Adrenal gland (tissue), 19 donors: ENCODE measurements at places on chromosomes 7 and 10.

DNA sequence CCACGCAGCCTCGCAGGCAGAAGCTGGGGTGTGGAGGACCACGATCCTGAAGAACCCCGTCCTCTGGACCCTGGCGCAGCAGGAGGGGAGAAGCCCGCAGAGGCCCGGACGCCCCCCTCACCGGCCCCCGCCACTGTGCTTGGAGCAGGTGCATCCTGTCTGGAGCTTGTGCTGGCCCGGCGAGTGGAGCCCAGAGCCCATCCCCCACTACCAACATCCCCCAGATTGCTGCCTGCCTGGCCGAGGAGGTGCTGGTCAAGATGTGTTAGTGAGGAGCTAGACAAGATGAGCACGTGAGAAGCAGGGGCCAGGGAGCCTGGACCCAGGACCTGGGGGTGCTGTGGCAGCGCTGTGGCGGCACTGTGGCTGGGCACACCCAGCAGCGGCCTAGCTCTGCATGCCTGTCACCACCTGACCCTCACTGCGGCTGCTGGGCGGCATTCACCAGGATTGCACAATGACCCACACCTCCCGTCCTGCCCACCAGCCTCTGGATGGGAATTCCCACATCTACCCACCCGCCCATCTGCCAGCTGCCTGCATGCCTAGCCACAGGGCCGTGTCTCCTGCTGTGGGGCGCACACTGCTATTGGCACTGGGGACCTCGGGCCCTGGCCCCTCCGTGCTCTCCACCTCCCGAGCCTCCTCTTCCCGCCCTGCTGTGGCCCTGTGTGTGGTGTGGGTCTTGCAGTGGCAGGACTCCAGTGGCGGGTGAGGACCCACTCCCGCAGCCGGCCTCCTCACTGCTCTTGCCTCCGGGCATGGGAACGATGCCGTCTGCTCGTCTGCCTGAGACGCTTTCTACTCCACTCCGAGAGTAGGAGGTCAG, 11.8 kb downstream of the GPR146 start:
- no peak for DNase-seq

GRCh38 chr10:51915031-51915542, 215.7 kb upstream of the CSTF2T start:
- no peak for DNase-seq

- no peak for DNase-seq
Measured at GRCh38 chr7:36082216-36082615, 70.8 kb upstream of the EEPD1 start.

GRCh38 chr7:118312966-118313365, 88.5 kb downstream of the ANKRD7 start:
- DNase-seq: no peak

DNA sequence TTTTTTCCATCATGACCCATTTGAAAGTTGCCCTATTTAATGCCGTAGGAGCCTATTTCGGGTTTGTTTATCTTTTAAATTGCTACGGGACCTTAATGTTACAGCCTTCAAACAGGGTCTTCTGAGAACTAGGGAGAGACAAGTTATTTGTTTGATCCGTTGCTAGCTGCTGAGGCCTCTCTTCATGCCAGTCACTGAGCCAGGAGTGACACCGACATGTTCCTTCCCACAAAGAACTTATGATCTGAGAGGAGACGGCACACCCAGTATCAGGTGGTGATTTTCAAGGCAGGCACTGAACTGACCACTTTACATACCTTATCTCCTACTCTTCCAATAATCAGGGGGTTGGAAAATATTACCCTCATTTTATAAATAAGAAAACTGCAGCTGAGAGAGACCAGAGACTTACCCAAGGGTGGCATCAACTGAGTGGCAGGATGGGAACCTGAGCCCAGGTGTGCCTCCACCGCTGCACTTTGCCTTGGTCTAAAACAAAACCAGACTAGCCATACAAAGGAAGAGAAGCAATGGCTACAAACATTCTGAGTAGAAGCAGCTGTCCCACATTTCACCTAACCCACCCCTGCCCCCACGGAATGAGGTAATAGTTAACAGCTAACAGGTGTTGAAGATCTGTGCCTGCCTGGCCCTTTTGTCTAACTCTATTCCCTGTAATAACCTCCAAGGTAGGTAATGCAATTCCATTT, 40.5 kb downstream of the PPP1R3C start:
- no peak for DNase-seq

DNA sequence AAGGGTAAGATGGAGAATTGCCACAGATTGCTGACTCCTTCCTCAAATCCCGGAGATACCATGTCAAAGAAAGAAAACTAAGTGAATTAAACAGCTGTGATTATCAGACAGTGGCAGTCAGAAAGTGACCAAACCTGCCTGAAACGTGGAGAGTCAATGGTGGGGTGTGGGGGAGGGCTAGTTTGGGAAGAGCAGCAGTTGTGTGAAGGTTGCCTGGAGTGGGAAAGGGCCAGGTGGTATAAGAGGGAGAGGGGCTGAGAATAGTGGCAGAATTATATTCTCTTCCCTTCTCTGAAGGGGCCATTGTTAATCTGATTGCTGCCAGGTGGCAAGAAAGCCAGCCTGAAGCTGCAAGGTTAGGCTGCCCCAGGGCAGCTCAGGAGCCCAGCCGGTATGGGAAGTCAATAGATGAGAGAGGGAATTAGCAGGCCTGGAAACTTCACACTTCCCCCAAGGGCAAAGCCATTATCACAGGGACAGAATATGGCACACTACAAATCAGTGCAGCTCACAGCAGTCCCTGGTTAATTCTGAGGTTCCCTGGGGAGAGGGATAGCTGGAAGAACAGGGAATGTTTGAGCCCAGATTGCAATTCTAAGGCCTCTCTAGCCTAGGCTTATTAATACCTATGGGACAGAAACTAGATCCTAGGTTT, 83.9 kb upstream of the ITGB1 start:
- no peak for DNase-seq

GRCh38 chr7:74178632-74179031, 4.5 kb downstream of the EIF4H start:
- DNase-seq: no peak

DNA sequence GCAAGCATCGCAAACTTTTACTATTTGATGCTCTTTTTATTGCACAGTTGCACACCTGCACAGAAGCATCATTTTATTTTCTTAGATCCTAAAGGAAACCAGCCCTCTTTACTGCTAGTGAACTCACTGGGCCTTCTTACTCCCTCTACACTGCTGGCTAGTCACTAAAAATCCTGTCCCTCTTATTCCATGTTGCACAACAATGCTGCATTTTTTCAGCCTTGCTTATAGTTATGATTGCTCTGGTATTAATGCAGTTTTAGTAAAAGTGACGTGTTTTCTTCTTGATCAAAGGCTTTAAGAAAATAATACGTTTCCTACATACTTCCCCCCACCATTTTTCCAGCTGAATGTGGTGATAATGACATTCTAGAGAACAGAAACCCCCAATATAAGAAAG, 132.9 kb upstream of the FAM3C start:
- no peak for DNase-seq

GRCh38 chr10:58081353-58081752, 186.3 kb downstream of the IPMK start:
- no peak for DNase-seq

DNA sequence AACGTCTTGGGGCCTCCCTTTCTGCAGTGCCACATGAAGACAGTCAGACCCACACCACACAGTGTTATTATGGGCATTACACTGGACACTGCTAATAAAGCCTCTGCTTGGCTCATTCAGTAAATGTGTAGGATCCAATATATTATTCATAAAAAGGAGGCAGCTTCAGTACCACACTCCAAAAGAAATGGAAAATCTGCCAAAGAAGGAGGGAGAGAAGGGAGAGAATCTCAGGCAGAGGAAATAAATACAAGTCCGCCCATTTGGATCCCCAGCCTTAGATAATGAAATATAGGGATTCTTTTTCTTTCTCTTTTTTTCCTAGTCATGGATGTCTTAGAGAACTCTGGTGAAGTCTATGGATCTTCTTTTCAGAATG, 162.2 kb downstream of the ELMO1 start:
- DNase-seq: no peak

- peak; percentile 97 for DNase-seq
Measured at GRCh38 chr10:101060036-101060950, 1.5 kb upstream of the KAZALD1 start.

- no peak for DNase-seq
Measured at GRCh38 chr10:84783386-84783785, 455.0 kb downstream of the CCSER2 start.

DNA sequence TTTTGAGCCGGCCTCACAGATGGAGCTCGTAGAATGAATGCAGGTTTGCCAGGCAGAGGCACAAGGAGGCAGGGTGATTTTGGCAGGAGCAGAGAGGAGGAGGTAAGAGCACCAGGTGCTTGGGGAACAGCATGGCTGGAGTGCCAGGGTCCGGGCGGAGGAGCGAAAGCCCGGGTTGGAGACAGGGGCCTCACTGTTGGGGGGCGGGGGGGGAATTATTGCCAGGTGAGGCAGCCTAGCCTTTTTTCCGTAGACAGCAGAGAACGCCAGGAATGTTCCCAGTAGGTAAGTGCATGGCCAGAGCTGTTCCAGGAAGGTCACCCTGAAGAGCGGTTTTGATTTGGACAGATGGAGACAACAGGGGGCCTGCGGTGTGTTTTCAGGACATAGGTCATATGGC, 9.5 kb downstream of the SRRM3 start:
- no peak for DNase-seq

- DNase-seq: no peak
Measured at GRCh38 chr10:69459101-69459790, 8.0 kb downstream of the TSPAN15 start.

DNA sequence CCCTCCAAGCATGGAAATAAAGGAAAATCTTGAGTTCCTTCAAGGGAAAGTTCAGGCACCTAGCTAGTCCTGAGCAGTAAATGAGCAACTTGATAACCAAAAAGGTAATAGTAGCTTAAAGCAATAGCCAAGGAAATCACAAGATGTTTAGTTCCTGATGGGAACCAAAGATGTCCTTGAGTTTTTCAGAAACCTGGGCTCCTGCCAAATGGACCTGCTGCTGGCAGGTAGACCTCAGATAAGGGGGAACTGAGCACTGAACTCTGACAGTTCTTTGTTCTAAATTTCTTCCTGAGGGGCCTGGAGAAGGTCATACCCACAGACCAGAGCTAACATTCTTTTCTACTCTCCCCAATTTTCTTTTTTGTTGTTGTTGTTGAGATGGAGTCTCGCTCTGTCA, 48.5 kb downstream of the TMEM130 start:
- DNase-seq: no peak

DNA sequence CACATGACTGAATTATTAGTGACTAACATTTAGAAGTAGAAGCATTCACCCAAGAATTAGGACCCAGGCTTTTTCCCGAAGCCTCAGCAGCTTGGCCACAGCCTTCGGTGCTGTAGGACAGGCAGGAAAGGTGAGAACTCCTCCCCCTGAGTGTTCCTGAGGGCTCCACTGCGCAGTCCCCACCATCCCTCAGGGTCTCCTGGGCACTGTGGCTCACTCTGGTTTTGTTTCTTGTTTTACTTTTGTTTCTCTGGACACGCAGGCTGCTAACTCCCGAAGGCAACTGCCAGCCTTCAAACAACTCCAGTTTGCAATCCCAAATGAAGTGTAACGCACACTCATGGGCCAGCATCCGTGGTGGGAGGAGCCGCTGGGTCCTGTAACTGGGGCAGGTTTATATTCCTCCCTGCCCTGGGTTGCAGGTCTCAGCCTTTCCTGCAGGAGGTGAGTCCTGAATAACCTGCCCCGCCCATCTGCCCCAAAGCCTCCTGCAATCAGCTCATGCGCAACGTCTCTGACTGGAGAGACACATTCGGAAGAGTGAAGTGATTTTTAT, 492.9 kb downstream of the PTPRN2 start:
- no peak for DNase-seq

- DNase-seq: no peak
Measured at GRCh38 chr10:70974351-70974901, 86.1 kb upstream of the PCBD1 start.

GRCh38 chr10:8975535-8975934, 921.0 kb downstream of the GATA3 start:
- no peak for DNase-seq

GRCh38 chr7:149070372-149071125, 20.0 kb downstream of the ZNF786 start:
- no peak for DNase-seq

GRCh38 chr7:16202303-16202702, 219.0 kb downstream of the CRPPA start:
- DNase-seq: no peak

DNA sequence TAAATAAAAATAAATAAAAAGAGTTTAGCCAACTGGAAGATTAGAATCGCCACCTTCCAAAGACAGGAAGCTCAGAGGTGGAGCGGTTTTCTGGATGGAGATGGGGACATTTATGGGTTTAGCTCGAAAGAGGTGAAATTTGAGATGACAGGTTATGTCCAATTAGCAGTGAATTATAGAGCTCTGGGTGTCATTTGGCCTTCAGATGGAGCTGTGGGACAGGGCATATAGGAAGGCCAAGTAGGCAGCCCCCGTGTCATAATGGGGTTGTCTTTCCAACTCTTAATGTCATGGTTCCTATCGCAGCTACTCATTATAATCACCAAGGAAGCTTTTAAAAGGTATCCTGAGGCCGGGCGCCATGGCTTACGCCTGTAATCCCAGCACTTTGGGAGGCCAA, 21.0 kb upstream of the EEPD1 start:
- DNase-seq: no peak

GRCh38 chr10:30786131-30786530, 156.6 kb upstream of the LYZL2 start:
- no peak for DNase-seq

- no peak for DNase-seq
Measured at GRCh38 chr10:119443441-119443840, 99.1 kb downstream of the RGS10 start.

GRCh38 chr10:14656052-14656730, 118.5 kb downstream of the FAM107B start:
- DNase-seq: no peak

- DNase-seq: no peak
Measured at GRCh38 chr7:27179030-27179429, 4.9 kb upstream of the HOXA10 start.

DNA sequence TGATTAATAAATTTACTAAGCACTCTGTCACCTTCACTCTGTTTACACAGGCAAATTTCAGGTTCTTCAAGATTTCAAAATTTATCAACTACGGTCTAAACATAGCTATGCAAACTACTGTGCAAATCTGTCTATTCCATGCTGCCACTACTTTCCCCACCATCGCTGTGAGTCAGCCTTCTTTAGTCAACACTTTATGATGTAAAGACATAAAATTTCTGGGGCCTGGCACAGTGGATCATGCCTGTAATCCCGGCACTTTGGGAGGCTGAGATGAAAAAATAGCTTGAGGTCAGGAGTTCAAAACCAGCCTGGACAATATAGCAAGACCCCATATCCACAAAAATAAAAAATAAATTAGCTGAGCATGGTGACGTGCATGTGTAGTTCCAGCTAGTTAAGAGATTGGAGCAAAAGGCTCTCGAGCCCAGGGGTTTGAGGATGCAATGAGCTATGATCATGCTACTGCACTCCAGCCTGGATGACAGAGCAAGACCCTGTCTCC, 42.6 kb downstream of the CNOT4 start:
- DNase-seq: no peak

- peak; percentile 53 for DNase-seq
Measured at GRCh38 chr7:43905956-43906330, 453 bp downstream of the URGCP start.

DNA sequence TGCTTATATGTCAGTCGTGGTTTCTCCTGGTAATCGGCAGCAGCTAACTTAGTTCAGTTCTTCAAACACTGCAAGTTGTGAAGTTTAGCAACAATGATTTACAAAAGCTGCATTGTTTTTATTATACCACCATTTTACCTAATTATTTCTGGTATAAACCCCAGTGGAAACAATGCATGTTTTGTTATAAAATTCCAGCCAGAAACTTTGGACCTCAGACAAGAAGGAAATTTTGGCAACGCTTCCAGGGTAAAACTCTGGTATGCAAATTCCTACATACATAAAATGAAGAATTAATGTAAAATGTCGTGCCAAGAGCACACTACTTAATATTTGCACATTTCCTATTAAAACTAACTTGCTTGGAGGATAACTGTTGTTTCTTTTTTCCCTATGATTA, 277.4 kb upstream of the LYZL1 start:
- DNase-seq: no peak
